ENCODE measurements at places on chromosomes 16 and 17.

DNA sequence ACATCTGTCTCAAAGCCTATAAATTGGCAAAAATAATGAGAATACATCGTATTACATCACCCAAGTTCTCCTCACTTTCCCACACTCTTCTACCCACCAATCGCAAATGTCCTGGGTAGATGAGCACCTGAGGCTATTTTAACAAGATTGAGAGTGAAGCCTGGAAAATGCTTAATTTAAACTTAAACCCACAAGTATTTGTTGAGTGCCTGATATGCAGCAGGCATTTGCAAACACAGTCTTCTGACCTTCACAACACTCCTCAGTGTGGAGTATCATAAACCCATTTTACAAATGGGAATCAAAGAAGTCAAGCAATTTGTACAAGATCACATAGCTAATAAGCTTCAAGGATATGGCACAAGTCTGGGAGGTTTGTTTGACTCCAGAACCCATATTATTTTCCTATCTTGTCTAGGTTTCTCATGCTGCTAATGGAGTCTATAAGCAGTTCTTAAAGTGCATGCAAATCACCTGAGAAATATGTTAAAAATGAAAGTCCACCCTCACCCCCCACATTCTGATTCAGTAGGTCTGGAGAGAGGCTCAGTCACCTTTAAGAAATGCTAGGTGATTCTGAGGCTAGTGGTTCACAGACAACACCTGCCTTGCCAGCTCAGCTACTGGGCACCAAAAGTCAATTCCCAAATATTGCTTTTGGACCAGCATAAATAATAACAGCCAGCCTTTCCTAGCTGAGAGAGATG lies 34.9 kb upstream of the CCL2 start:
- no peak for DNase-seq

DNA sequence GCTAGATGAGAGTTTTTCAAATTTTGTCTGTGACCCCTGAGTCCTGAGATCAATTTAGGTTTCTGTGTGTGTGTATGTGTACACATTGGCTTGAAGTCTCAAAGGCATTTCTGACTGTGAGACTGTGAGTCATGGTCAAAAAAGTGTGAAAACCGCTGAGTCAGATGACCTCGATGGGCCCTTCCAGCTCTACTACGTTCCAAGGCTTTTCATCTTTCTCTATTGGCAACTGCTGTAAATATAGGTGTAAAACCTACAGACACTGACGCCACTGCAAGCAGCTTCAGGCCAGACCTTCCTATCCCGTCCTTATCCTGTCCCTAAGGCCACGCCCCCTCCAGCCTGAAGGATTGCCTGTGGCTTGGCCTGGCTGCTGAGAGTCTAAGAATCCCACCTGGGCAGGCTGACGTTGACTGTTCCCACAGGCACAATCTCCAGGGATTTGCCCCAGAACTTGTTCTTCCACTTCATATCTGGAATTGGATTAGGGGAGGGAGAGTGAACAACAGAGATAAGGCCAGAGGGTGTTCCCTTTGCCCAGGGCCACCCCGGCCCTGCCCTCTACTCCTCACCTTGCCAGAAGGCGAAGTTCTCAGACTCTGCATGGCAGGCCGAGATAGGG lies 11.3 kb downstream of the OSBPL7 start:
- DNase-seq: no peak

DNA sequence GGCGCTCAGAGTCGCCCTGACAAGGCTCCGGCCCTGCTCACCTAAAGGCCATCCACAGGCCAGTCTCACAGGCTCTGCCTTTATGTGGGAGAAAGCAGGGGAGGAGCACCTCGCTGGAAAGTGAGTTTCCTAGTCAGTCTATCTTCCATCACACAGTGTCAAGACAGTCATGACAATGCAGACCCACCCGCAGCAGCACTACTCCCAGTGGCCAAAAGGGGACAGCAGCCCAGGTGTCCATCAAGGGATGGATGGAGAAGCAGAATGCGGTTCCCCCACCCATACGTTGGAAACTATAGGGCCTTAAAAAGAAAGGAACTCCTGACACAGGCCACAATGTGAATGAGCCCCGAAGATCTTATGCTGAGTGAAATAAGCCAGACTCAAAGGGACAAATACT lies 226.8 kb downstream of the ENGASE start:
- no peak for DNase-seq

- peak; percentile 68 for DNase-seq
These were observed 57.0 kb downstream of the ABR start for GRCh38 chr17:1122533-1123392.
